Kidney epithelial cell (primary cell): ENCODE measurements at places on chromosomes 16 and 17.

- DNase-seq: no peak
Measured at GRCh38 chr16:86424985-86425384, 85.3 kb upstream of the FOXF1 start.

GRCh38 chr16:56451753-56452689 lies 667 bp downstream of the OGFOD1 start:
- peak; percentile 16 for DNase-seq

GRCh38 chr17:71379512-71379911 lies 741.3 kb upstream of the SOX9 start:
- no peak for DNase-seq

- DNase-seq: no peak
Measured at GRCh38 chr16:55779402-55780094, 53.3 kb downstream of the CES1 start.

GRCh38 chr16:10121491-10121890 lies 60.7 kb downstream of the GRIN2A start:
- peak; percentile 89 for DNase-seq

DNA sequence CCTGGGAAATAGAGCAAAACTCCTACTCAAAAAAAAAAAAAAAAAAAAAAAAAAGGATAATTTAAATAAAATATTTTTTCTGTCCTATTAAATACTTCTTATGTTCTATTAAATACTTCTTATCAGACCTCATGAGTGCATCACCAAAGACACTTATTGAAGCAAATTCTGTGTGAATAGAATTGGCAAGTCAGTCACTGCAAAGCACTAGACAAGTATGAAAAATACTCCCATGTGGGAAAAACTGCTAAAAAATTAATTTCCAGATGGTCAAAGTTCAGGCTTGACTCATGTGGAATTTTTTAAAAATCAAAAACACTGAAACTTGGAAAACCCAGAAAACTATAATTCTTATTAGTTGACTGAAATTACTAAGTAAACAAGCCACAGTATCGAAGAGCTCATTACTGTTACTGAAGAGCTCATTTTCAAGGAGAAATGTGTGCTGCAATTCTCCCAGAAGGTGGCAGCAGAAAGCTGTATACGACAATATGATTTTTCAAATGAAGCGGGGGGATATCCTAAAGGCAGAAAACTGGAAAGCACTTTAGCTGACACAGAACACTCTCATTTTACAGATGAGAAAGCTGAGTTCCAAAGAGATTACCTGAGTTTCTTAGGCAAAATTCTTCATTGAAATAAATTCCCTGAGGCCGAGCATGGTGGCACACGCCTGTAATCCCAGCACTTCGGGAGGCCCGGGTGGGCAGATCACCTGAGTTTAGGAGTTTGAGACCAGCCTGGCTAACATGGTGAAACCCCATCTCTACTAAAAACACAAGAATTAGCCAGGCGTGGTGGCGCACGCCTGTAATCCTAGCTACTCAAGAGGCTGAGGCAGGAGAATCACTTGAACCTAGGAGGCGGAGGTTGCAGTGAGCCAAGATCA lies 15.9 kb upstream of the FBXO47 start:
- DNase-seq: no peak

DNA sequence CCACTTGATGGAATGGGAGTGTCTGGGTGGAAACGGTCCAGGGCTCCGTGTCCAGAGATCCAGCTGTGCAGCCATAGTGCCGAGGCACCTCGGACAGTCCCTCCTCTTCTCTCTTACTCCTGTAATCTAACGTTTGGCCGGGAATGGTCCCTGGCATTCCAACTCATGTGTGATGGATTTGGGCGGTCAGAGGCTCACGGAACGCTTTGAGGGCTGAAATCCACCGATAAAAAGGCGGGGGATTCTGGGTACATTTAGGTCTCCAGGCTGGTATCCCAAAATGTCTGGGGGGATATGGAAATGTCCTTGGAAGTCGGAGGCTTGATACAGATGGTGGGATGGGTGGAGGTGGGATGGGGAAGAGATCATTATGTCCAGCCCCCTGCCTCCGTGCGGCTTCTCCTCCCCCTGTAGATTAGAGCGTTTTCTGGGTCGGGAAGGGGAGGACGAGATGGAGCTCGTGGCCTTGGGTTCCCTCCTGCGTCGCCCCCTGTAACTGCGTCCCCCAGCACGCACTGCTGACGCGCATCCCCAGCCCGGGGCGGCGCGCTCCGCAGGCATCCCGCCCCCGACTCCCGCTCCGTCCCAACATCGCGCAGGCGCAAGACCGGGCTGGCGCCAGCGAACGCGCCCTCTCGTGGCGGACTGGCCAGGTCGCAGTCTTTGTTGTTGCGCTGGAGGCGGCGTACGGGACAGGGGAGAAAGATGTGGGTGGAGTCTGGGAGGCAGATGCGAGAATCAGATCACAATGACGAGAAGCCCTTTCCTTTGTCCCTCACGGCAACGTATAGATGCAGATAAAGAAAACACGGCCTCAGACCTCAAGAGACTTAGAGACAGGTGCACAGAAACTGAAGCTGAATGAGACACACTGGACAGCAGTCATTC lies 4.5 kb upstream of the SGCA start:
- no peak for DNase-seq
